ENCODE measurements at places on chromosomes 13 and 19.
A peak's percentile ranks its signal among the peaks of the same experiment; 100 is the strongest.

DNA sequence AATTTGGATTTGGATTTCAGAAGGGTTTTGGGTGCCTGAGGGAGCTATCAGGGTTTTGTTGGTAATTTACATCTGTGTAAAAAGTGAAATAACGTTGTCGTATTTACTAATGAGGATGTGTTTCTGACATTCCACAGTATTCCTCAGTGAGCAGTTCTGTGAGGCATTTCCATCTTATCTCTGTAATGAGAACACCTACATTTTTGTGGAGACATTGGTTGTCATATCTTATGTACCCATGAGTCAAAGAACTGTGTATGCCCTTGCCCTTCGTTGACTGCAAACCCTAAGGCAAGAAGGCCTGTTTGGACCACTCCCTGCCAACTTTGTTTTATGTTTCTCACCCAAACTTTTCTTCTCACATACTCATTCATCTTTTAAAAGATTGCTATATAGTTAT is 14.2 kb upstream of the IL17D start:
- no peak for DNase-seq

GRCh38 chr19:2803486-2804155 is 16.0 kb upstream of the ZNF554 start:
- no peak for DNase-seq

DNA sequence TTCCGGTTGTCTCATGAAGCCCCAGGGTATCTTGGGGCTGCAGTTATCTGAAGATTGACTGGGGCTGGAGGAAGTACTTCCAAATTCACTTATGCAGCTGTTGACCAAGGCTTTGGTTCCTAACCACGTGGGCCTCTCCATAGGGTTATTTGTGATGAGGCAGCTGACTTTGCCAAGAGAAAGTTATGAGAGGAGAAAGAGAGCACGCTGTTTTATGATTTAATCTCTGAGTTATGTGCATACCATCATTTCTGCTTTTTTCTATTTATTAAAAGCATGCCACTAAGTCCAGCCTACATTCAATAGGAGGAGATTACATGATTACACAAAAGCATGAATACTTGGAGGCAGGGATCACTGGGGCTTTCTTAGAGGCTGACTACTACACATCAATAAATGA is 215.5 kb downstream of the NHLRC3 start:
- no peak for DNase-seq

DNA sequence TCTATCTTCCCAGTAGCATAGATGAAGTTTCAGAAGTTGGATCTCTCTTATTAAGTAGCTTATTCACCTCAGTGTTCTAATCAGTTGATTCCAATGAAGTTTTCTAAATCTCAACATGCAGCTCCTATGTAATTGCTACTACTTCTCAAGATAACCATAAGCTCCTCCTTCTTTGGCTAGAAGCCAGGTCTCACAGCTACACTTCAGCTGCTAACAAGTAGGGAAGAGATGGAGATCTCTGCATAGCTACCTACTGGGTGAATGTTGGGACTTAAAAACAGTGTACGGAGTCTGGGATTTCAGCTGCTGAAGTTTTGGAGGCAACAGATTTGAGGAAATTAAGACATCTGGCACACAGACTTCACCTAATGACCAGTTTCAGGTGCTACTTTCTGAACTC is 661.0 kb downstream of the SLITRK1 start:
- no peak for DNase-seq

DNA sequence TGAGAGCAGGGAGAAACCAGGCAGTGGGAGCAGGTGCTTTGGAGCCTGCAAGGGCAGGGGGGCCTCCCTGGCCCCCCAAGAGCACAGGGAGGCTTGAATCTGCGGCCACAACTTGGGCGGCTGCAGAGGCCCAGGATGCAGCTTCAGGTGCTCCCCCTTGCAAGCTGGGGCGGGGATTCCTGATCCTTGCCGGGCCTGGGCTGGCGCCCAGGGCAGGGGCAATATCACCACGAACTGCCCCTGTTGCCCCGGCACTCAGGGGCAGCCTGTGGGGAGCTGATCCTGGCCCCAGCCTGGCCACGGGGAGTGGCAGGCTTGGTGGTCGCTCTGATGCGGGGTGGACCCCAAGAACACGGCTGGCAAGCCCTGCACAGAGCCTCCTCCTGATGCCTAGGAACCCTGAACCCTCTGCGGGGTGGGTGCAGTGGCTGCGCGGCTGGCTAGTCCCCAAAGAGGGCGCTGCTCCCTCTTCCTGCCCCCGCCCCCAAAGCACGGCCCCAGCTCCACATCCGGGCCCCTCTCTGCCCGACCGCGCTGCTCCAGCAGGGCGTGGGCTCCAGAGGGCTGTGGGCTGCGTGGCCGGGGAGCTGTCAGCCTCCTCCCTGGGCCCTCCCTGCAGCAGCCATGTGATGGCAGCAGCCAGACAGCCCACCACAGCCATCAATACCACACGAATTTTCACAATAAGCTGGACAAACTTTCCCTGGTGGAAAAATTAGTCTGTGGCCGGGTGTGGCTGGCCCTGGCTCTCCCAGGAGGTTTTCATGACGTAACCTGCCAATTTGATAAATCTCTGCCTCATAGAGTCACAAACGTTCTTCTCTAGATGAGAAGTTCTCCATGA is 21.0 kb downstream of the TNFSF9 start:
- no peak for DNase-seq

- no peak for DNase-seq
Observed at GRCh38 chr19:7787602-7788177, 24.6 kb downstream of the CLEC4M start.

DNA sequence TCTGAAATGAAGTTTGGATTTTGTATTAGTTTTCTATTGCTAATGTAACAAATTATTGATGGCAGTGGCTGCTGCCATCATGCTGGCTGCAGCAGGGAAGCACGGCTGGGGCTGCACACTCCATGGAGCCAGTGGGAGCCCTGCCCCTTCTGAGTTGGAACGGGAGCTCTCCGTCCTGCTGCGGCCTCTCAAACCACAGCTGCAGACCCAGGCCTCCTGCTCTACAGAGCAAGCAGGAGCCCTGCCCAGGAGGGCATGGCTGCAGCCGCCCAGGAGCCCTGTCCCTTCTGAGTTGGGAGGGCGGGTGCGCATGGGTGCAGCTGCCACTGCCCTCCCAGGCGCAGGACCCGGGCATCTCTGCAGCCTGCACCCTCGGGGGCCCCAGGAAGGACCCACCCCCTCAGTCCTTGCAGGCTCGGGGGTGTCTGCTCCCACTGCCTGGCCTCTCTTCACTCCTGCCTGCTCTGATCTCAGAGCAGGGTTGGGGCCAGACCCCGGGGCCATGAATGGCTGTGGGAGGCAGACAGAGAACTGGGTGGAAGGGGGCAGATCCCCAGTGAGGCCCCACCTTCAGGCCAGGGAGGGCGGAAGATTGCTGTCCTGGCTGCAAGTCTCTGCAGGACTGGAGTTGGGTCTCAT is 21.0 kb upstream of the ESD start:
- DNase-seq, result no peak

DNA sequence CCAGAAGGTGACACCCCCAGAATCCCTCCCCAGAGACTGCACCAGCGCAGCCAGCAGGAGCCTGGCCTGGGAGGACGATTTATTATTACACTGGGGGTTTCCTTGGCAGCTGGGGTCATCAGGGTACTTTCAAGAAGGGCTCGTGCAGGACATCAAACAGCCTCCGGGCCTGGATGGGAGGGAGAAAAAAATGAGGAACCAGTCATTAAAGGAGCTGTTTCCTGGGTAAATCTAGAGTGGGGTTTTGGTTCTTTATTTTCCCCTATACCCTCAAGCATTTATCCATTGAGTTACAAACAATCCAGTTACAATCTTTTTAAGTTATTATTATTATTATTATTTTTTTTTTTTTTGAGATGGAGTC is 3.1 kb downstream of the POLR1G start:
- DNase-seq, result no peak

GRCh38 chr19:12936582-12936981 is 1.8 kb upstream of the CALR start:
- DNase-seq, result no peak

DNA sequence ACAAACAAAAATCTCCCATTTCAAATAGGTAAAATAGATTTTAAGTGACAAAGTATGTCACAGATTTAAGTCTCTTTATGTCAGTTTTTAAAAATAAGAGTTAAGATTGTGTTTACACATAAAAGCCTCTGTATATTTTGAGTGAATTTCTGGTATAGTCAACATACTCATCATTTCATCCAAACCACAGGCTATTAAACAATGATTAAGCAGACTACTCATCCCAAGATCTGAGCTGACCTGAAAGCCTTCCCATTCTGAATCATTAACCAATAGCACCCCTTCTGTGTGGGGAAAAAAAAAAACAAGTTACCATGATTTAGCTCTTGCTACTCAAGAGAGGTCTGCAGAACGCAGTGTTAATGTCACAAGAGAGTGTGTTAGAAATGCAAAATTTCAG is 284.4 kb upstream of the NBEA start:
- no peak for DNase-seq

DNA sequence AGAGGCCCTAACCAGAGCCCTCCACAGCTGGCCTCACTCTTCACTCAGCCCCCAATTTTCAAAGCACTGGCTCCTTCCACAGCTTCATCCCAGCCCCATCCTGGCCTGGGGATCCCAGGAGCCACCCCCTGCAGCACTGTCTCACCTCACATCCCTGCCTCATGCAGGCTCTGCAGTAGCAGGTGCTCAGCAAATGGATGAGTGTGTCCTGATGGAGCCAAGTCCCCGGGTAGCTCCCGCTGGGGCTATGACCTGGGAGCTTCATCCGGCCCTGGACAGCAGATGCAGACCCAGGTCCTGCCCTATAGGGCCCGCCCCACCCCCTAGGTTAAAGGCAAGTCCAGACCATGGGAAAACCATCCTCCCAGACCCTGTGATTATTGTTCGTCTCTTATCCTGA is 143.2 kb upstream of the ZNF507 start:
- DNase-seq, result no peak

DNA sequence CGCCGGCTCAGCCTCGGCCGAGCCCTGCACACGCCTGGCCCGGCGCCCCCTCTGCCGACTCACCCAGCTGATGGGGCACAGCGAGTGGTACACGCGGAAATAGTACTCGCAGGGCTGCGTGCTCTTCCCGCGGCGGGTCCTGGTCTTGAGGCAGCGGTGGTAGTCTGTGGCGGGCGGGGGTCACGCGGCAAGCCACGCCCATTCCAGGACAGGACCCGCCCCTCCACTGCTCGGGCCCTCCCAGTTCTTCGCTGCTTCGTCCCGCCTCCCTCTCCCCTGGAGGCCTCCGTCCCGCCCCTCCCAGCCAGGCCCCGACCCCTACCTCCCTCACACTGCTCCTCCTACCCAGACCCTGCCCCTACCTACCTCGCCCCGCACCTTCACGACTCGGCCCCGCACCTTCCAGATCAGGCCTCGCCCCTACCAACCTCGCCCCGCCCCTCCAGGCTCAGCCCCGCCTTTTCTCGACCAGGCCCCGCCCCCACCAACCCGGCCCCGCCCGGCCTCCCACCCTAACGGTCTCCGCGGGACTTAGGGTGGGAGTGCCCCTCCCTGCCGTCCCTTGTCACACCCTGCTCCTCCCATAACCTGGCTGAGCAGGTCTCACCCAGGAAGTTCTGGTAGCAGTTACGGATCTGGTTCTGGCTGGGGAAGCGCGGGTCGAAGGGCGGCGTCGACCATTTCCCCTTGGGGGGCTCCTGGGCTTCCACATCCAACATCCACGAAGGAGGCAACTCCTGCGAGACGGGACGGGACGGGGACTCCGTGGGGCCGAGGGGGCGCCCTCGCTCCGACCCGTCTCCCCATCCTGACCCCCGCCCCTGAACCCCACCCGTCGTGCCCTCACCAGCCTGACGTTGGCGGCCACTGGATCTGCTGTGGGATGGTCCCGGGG is 469 bp downstream of the COX6B2 start:
- DNase-seq, result peak; percentile 61

DNA sequence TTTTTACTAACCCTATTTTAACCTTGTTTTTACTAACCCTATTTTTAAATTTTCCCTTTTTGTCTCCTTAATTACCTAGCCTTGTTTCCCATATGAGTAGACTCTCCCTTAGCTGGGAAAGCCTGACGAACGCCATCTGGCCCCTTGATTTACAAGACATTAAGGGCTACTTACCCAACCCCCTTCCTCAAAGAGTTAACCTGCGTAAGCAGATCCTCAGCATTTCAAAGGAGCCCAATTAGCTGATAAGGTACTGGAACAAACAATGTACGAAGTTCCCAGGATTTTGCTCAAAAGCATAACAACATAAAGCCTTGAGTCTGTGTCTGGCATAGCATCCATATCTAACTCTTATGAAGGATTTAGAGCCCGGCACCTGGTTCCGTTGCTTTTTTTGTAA is 4.7 kb upstream of the MVB12A start:
- no peak for DNase-seq

DNA sequence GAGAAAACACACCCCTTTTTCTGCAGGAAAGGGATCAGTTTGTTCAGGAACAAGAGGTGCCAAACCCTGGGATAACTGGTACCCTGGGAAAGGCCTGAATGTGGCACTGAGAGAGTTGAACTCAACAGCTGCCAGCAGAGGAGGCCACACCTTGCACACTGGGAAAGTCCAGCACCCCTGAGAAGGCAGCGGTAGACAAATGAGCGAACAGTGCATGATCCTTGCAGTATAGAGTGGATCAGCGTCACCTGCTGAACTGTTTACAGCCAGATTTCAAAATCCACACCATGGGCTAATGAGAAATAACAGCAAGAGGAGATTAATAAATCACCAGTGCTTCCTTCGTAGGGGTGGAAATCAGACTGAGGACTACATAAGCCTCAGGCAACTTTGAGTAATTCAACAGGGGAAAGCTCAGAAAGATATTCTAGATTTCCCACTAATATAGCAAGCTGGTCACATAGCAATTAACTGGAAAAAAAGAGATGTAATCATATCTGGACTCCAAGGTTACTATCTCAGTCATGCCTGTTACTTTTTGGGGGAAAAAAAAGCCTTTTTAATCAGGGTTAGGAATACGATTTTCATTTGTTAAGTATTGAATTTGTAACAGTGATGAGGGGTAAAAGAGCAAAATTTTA is 52.0 kb downstream of the DCT start:
- no peak for DNase-seq

DNA sequence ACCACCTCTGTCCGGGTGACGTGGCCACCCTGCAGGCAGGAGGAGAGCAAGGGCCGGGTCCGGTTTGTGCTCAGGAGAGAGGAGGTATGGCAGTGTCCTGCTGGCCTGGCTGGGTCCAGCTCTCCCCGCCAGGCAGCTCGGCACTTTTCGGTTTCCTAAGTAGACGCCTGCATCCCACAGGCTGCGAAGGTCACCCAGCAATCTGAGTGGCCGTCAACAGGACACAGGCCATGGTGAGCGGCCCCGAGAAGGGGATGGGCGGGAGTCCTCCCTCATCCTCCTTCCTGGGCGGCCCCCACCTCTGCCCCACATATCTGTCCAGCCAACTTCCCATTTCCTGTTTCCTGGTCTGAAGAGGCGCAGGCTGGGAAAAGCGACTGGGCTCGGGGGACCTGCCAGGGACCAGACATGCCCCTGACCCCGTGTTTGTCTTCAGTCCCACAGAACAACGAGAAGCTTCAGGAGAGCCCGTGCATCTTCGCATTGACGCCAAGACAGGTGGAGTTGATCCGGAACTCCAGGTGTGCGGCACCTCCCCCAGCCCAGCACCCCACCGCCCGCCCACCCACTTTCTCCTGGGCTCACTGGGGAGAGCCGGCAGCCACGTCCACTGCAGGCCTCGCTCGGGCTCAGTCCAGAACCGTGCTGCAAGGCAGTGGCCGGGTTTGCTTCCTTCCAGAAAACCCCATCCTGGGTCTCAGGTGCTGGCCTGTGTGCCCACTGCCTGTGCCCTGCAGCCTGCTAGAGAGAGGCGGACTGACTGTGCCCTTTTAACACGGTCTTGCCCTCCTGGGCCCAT is 16.3 kb downstream of the PIAS4 start:
- DNase-seq, result peak; percentile 58

Data from heart right ventricle (tissue), 16 donors.